ENCODE measurements at places on chromosomes 11 and 22.

DNA sequence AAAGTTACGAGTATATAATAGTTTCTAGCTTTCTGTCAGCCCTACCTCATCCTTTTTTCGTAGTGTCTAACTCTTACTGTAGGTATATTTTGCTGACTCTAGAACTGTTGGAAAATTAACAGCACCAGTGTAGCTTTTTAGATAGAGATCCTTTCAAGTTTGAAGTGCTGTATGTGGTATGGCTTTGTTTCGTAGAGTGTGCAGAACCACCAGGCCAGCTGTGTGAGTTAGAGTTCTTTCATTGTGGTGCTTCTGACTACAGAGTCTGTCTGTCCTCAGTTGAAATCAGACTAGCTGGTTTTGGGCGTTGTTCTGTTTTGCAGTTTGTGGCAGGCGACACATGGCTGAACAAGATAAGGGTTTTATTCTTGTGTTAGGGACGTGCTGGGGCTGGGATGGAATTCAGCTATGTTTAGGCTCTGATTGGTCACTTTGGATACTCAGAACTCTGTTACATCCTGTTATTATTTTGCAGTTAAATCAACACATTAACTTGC is 3.2 kb downstream of the ARHGEF12 start:
- no peak for DNase-seq

GRCh38 chr11:86162239-86162638 is 82.3 kb upstream of the EED start:
- DNase-seq: peak; percentile 64

DNA sequence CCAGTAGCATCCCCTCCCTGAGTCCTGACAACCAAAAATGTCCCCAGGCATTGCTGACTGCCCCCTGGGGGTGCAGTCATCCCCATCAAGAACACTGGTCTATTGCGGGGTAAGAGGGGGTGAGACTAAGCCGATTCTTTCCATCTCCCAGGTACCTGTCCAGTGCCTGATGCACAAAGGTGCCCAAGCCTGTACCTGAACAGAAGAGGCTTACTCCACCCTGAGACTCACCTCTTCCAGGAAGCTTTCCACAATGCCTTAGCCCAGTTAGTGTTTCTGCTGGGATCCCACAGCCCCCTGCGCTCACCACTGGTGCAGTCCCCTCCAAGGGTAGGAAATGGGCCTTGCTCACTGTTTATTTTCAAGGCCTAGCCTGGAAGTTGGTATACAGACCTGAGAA is 22.9 kb downstream of the TPST2 start:
- no peak for DNase-seq

- no peak for DNase-seq
These were observed 75.9 kb downstream of the CADM1 start for GRCh38 chr11:115428306-115428705.

- no peak for DNase-seq
These were observed 659.4 kb downstream of the METTL15 start for GRCh38 chr11:28767574-28767973.
